Smooth muscle cell of bladder (primary cell): ENCODE measurements at places on chromosomes 11 and 22. TPM values are rescaled to one million over a fixed set of nuclear protein-coding genes. Genes with fewer than 3 reads are reported as not detected.

The ANO5 gene
- under 0.01 and 0.18 TPM in 2 replicates for total RNA-seq

The VEGFB gene
- 13.1 and 24.4 TPM in 2 replicates for total RNA-seq

The E2F8 gene
- total RNA-seq: not detected in 2 replicates

The C11orf65 gene
- total RNA-seq: 0.83 and 1.3 TPM in 2 replicates

The GDPD4 gene
- total RNA-seq: not detected in 2 replicates

The GAS2 gene
- total RNA-seq: 0.65 and 0.85 TPM in 2 replicates

The PDGFD gene
- 33.5 and 49.4 TPM in 2 replicates for total RNA-seq

The MS4A5 gene
- not detected in 2 replicates for total RNA-seq

The GGT1 gene
- total RNA-seq: 4.3 and 5.7 TPM in 2 replicates

The UBQLNL gene
- total RNA-seq: 0.14 and 0.18 TPM in 2 replicates

The C22orf39 gene
- total RNA-seq: 19.9 and 23.1 TPM in 2 replicates

The GNAZ gene
- 3.4 and 3.7 TPM in 2 replicates for total RNA-seq

The OR52K2 gene
- not detected in 2 replicates for total RNA-seq

The EIF3F gene
- 256 and 283 TPM in 2 replicates for total RNA-seq

The MMP13 gene
- total RNA-seq: not detected in 2 replicates

The ARVCF gene
- 4.1 and 4.8 TPM in 2 replicates for total RNA-seq

The MAPK8IP2 gene
- total RNA-seq: 0.28 TPM in 2 replicates

The NXPE1 gene
- 0.09 TPM in 1 of 2 replicates, not detected in the other for total RNA-seq

The OR2AG2 gene
- total RNA-seq: under 0.01 TPM in 2 replicates

The CELSR1 gene
- 0.14 and 0.65 TPM in 2 replicates for total RNA-seq

The PARVG gene
- not detected in 2 replicates for total RNA-seq

The XKR3 gene
- not detected in 2 replicates for total RNA-seq
